ENCODE measurements at places on chromosomes 2 and 18.

GRCh38 chr2:86124683-86125082, 18.6 kb downstream of the PTCD3 start:
- no peak for DNase-seq

- DNase-seq = no peak
Measured at GRCh38 chr2:39068299-39069135, 52.3 kb downstream of the SOS1 start.

GRCh38 chr18:66495844-66496243, 108.0 kb downstream of the CDH19 start:
- DNase-seq = no peak

- peak; percentile 39 for DNase-seq
Measured at GRCh38 chr18:63892566-63892965, 5.1 kb downstream of the SERPINB2 start.

GRCh38 chr18:49344096-49344495, 116.3 kb downstream of the DYM start:
- no peak for DNase-seq

DNA sequence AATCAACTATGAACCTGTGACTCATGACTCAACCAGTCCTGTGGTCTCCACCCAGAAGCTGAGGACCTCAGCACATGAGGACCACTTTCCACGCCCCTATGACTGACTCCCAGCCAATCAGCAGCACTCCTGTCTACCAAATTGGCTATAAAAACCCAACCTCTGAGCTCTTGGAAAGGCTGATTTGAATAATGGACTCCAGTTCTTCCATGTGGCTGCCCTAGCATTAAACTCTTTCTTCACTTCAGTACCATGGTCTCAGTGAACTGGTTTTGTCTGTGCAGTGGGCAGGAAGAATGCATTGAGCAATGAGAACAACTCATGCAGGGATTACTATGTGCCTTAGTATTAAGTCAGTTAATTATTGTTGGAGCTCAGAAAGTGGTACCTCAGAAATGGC, 78.3 kb downstream of the CMPK2 start:
- no peak for DNase-seq

- DNase-seq = no peak
Measured at GRCh38 chr18:72848503-72849237, 19.1 kb downstream of the NETO1 start.

GRCh38 chr2:145036421-145037011, 516.6 kb upstream of the ZEB2 start:
- DNase-seq = no peak

Measured in SIG-M5 (cell line).